ENCODE measurements at places on chromosomes 4 and X.

GRCh38 chr4:169369634-169370033 is 98.9 kb upstream of the SH3RF1 start:
- no peak for DNase-seq

GRCh38 chrX:5220421-5220820 is 1008.2 kb downstream of the NLGN4X start:
- DNase-seq, result no peak

- peak; percentile 58 for DNase-seq
Measured at GRCh38 chr4:142549726-142550463, 296.2 kb downstream of the INPP4B start.

DNA sequence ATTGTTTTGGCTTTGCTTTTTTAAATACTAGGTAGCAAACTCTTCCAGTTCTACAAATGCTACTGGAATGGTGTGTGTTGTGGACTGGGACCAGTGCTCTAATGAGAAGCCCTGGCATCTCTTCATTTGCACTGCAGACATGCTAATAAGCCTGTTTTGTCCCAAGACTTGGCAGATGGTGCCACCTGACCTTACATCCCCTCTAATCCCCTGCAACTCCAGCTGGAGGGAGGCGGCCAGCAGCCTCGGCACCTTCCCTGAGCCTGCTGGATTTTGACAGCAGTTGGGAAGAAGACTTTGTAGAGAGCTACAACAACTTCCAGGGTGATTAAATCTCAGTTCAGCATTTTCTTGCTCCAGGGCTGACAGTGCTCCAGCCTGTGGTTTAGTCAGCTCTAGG is 200.0 kb downstream of the DCLK2 start:
- no peak for DNase-seq

- DNase-seq, result no peak
Measured at GRCh38 chr4:3036131-3036952, 38.0 kb downstream of the HTT-AS start.

GRCh38 chr4:178387756-178388155 is 945.5 kb upstream of the AGA start:
- peak; percentile 4 for DNase-seq

DNA sequence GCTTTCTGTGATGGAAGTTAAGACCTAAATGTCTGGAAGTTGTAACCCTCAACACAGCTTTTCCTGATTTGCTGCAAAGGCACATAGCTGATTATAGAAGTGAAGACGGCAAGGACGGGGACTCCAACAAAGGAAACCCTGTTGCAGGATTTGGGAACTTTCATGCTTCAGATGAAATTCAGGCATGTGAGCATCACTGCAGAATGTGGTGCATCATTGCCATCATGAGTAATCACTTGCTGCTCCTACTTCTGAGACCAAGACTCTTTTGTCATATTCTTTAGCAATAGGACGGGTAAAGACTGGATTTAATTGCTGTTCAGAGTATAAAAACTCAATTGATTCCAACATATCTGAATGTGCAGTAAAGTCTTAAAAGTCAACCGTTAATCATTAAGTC is 35.8 kb downstream of the YIPF6 start:
- DNase-seq, result no peak

- DNase-seq, result no peak
Measured at GRCh38 chr4:146998157-146998556, 52.5 kb upstream of the TTC29 start.

GRCh38 chr4:91502365-91502764 is 801.4 kb upstream of the GRID2 start:
- DNase-seq, result peak; percentile 16

GRCh38 chr4:78121338-78121904 is 64.3 kb downstream of the FRAS1 start:
- no peak for DNase-seq

DNA sequence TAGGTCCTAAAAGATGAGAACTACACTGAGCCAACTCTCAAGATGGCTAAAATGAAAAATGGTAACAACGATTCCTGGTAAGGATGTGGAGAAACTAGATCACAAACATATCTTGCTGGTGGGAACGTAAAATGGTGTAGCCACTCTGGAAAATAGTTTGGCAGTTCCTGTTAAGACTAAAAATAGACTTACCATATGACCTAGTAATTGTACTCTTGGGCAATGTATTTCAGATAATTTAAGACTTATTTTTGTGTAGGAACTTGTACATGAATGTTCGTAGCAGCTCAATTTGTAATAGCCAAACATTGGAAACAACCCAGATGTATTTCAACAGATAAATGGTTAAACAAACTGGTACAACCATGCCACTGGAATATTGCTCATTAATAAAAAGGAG is 106.2 kb downstream of the HDAC8 start:
- DNase-seq, result no peak

- peak; percentile 37 for DNase-seq
Measured at GRCh38 chr4:145285928-145286327, 105.5 kb upstream of the OTUD4 start.

All from MCF 10A (cell line).